Adrenal gland (tissue), 19 donors: ENCODE measurements at places on chromosomes 1 and 21. TPM values are rescaled to one million over a fixed set of nuclear protein-coding genes. Genes with fewer than 3 reads are reported as not detected.

- H3K4me3 ChIP-seq, result no peak overlapping the region
- DNase-seq, result no peak
- no peaks in the 10 kb centered on the region for H3K36me3 ChIP-seq
- no peak overlapping the region for H3K27ac ChIP-seq
Measured at GRCh38 chr1:213659580-213660547, 327.9 kb upstream of the PROX1 start.

GJB5 gene
- not detected for total RNA-seq

- no peaks in the 10 kb centered on the region for H3K27me3 ChIP-seq
- H3K27ac ChIP-seq, result no peak overlapping the region
- H3K4me3 ChIP-seq, result no peak overlapping the region
- no peaks in the 10 kb centered on the region for H3K36me3 ChIP-seq
Measured at GRCh38 chr1:10555635-10556429, 81.1 kb downstream of the PEX14 start.

GRCh38 chr1:30589083-30589482, 134.3 kb downstream of the MATN1 start:
- no peak overlapping the region for H3K4me3 ChIP-seq
- no peak for DNase-seq
- H3K27ac ChIP-seq, result no peak overlapping the region
